Small intestine (tissue), 16 donors: ENCODE measurements at places on chromosomes 13 and 19. TPM values are rescaled to one million over a fixed set of nuclear protein-coding genes. Genes with fewer than 3 reads are reported as not detected.

GRCh38 chr19:7328647-7329046 lies 20.1 kb upstream of the ARHGEF18 start:
- no peak for DNase-seq

DNA sequence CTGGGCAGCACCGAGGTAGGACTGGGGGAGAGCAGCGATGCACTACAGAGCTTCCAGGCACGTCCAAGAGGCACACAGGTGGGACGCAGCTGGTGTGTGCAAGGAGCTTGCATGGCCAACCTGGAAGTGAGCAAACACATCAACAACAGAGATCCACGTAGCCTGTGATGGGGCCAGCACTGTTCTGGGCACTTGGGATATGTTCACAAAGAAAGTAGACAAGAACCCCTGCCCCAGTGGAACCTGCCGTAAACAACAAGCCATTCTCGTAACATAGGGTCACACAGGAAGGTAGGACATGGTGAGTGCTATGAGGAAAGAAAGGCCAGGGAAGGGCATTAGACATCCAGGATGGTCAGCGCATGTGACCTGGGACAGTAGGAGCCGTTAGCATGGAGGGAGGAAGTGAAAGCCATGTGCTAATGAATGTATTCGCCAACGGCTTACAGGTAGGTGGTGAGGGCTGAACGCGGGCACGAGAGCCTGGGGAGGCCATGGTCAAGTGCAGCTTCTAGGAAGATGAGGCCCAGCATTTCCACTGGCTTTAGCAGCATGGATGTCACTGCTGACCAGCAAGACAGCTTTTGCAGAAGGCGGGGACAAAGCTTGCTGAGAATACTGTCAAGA lies 105.5 kb downstream of the TEX26 start:
- DNase-seq = no peak

DNA sequence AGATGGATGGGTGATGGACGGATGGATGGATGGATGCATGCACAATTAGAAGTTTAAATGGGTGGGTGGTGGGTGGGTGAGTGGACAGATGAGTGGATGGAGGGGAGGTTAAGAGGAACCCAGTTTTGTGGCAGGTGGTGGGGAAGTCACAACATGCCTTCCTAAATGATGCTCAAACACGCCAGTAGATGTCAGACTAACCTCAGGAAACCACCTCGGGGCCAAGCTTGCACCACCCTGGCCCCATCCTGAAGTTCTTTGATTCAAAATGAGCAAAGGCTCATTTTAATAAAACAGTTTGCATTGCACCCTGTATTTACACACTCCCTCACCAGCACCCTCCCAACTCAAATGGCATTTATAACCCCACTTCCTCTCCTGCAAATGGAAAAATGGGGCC lies 91.4 kb upstream of the CACNA1A start:
- peak; percentile 63 for DNase-seq

GRCh38 chr13:93243375-93244063 lies 16.9 kb downstream of the GPC6 start:
- no peak for DNase-seq

USHBP1 gene
- polyA plus RNA-seq = 4.7 TPM
